Renal pelvis (tissue), 12 donors: ENCODE measurements at places on chromosomes 1 and 21. TPM values are rescaled to one million over a fixed set of nuclear protein-coding genes. Genes with fewer than 3 reads are reported as not detected.

The PERM1 gene
- 0.28 TPM for polyA plus RNA-seq

The PPP1R15B gene
- polyA plus RNA-seq, result 40.9 TPM

The TBX19 gene
- 3.0 TPM for polyA plus RNA-seq

The AMY1C gene
- not detected for polyA plus RNA-seq

The OR2T11 gene
- not detected for polyA plus RNA-seq

The FAM76A gene
- 10.8 TPM for polyA plus RNA-seq

The LRRN2 gene
- polyA plus RNA-seq, result 14.7 TPM

The EPHB2 gene
- 11.4 TPM for polyA plus RNA-seq

The CELA2B gene
- 0.90 TPM for polyA plus RNA-seq

The FAM177B gene
- polyA plus RNA-seq, result 0.36 TPM

The BRINP3 gene
- polyA plus RNA-seq, result 6.4 TPM

The INAVA gene
- polyA plus RNA-seq, result 46.5 TPM

The ARMH1 gene
- 8.1 TPM for polyA plus RNA-seq

The TAS1R3 gene
- polyA plus RNA-seq, result 0.39 TPM

The KCNC4 gene
- polyA plus RNA-seq, result 5.0 TPM

The PAPPA2 gene
- 46.0 TPM for polyA plus RNA-seq
